CD4-positive, alpha-beta memory T cell (primary cell): ENCODE measurements at places on chromosomes 1 and 21.

DNA sequence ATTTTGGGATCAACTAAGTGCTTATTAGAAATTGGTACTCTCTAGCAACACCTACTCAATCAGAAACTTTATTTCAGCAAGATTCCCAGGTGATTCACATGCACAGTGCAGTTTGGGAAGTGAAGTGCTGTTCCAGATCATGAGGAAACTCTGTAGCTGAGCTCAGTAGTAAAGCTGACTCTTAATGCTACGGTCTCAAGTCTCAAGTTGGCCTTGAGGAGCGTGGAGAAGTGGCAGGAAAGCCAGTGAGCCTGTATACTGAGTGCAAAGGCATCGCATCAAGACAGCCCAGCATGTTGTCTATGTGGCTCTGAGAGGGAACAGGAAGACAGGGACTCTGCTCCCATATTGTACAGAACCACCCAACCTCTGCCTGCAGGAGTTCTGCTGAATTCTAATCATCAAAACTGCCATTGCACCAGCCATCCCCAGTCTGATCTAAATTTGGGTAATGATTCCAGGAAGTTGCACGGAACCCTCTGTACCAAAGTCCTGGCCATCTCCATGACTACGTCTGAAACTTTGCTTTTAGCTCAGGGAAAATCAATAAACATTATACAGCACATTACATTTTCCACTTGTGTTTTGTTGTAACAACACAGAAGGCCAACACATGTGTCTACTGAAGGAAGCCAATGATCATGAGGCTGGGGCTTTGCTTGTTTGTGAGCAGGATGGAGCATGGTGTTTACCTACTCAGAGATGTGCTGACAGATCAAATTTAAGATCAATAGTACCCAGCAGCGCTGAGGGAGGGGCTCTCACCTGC is 105.1 kb upstream of the TLR5 start:
- DNase-seq, result no peak

DNA sequence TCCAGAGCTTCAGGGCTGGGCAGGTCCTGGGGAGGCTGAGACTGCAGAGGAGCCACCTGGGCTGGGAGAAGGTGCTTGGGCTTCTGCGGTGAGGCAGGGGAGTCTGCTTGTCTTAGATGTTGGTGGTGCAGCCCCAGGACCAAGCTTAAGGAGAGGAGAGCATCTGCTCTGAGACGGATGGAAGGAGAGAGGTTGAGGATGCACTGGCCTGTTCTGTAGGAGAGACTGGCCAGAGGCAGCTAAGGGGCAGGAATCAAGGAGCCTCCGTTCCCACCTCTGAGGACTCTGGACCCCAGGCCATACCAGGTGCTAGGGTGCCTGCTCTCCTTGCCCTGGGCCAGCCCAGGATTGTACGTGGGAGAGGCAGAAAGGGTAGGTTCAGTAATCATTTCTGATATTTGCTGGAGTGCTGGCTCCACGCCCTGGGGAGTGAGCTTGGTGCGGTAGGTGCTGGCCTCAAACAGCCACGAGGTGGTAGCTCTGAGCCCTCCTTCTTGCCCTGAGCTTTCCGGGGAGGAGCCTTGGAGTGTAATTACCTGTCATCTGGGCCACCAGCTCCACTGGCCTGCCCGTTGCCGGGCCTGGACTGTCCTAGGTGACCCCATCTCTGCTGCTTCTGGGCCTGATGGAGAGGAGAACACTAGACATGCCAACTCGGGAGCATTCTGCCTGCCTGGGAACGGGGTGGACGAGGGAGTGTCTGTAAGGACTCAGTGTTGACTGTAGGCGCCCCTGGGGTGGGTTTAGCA is 9.3 kb downstream of the MYBPH start:
- peak; percentile 5 for DNase-seq

GRCh38 chr1:205309741-205310140 is 11.8 kb downstream of the NUAK2 start:
- no peak for DNase-seq

- no peak for DNase-seq
These were observed 18.5 kb upstream of the MAGOH start for GRCh38 chr1:53256511-53257453.

DNA sequence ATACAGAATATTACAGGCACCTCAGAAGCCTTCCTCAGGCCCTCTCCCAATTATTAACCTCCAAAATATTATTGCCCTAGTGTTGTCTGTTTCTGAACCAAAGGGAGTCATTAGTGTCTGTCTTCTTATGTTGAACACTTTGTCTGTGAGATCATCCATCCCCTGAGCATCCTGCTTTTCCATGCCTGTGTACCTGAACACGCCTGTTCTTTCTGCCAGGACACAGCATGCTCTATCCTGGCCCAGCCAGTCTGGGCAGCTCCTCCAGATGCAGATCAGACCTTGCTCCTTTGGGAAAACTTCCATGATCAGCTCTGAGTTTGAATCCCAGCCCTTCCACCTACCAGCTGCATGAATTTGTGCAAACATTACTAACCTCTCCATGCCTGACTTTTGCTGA is 11.0 kb upstream of the CDC42 start:
- DNase-seq, result no peak

DNA sequence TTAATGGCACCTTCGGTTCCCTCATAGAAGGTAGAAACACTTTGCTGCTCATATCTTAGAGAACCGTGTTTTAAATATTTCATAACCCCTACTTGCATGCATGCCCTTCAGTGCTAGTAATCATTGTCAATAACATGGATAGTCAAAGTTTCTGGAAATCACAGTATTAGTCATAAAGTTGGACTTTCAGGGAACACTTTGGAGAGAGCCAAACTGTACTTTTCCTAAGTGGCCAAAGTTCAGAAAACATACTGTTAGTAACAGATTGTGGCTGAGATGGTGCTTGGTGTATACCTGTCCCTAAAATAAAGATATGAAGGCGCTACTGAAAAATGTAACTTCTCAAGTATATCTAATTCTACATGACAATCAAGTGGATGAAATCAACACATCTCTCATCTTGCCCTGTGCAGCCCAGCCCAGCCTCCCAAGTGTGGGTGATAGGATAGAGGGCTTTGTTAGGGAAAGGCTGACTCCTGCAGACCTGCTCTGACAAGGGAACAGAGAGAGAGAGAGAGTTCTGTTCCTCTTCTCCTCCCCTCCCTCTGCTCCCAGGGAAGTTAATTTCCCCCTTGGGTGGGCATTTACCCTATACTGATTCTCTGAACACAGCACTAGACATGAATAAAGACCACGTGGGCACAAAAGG is 14.4 kb downstream of the MYOC start:
- DNase-seq, result no peak

- no peak for DNase-seq
These were observed 71.7 kb downstream of the APP start for GRCh38 chr21:26098772-26099397.
